ENCODE measurements at places on chromosomes 16 and 17.

- DNase-seq: no peak
These were observed 214.9 kb upstream of the MON1B start for GRCh38 chr16:76976101-76976500.

DNA sequence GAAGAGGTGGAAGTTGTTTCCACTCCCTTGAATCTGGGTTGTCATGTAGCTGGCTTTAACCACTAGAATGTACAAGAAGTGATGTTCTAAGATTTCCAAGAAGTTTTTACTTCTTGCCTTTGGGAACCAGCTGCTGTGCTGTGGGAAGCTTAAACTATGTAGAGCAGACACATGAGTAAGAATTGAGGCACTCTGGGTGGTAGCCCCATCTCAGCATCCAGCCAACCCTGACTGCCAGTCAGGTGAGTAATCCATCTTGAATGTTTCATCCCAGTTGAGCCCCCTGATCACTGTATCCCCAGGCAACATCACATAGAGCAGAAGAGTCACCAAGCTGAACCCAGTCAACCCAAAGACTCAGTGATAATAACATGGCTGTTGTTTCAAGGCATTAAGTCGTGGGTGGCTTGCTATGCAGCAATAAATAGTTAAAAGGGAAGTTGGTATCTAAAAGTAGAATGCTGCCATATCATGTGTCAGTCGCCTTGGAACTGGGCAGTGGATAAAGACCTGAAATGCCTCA is 62.8 kb upstream of the GPR139 start:
- no peak for DNase-seq

GRCh38 chr16:68548947-68549346 is 9.9 kb downstream of the ZFP90 start:
- DNase-seq: no peak

DNA sequence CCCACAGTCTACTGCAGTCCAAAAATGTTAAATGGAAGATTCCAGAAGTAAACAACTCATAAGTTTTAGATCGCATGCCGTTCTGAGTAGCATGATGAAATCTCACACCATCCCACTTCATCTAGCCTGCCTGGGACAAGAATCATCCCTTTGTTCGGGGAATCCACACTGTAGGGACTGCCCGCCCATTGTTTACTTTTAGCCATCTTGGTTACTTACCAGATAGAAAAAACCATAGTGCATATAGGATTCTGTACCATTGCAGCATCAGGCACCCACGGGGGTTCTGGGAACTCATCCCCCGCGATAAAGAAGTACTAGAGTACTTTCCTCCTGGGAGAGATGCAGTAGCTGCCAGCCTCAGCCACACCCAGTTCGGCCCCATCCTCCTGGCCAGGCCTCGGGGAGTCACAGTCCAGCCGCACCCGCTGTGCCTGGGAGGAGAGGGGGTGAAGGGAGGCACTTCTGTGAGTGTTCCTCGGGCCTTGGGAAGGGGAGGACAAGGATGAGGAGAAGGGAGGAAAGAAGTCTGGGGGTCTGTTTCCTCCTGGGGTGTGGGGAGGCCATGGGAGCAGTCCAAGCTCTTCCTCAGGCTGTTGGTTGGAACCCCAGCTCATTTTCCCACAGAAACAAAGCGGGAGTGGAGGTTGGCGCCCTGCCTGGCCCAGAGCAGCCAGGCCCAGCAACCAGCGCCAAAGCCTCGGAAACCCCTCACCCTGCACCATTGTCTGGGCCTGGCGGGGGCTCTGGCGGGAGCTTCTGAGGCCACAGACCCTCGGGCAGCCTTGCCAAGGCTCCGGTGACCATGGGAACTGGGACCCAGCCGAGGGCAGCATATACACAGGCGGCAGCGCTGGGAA is 8.9 kb downstream of the TRIM47 start:
- no peak for DNase-seq

DNA sequence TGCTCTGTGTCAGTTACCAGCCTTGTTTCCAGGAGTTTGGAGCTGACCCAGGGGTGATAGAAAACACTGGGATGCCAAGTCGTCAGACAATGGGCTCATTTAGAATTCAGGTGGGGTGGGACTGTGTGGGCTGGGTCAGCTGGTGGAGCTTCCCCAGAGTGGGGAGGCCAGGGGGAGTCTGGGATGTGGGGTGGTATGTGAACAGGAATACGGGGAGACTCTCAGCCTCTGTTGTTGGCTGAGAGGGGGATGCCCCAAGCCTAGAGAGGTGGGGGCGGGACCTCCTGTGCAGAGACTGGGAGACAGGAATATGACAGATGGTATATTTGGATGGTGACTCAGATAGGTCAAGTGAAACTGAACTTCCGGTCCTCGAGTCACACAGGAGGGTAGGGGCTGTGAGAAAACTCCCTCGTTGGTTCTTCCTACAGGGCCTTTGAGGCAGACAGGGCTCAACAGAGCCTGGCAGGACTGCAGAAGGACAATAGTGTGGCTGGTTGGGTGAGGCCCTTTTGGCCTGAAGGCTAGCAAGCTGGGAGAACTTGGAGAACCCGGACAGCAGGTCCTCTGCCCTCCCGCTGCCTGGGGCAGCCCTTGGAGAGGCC is 23.7 kb downstream of the CDH1 start:
- peak; percentile 71 for DNase-seq

DNA sequence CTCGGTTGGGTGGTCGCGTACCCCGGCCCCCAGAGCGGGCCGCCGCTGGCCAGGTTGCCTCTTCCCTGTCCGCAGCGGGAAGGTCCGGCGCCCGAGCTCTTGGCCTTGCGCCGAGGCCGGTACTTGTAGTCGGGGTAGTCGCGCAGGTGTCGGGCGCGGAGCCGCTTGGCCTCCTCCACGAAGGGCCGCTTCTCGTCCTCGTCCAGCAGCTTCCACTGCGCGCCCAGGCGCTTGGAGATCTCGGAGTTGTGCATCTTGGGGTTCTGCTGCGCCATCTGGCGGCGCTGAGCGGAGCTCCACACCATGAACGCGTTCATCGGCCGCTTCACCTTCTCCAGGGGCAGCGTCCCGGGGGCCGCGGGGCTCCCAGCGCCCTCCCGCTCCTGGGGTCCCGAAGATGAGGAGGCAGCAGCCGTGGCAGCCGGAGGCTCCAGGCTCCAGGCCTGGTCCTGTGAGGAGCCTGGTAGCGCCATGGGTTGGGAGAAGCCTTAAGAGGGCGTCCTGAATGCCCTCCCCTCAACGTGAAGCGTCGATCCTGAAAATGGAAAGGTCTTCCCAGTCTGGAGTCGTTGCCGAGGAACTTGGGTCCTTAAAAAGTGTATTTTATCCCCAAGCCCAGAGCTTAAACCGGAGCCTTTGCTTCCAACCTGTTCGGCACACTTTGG is 558 bp downstream of the SOX15 start:
- DNase-seq: peak; percentile 46

- no peak for DNase-seq
These were observed 10.9 kb upstream of the TMEM98 start for GRCh38 chr17:32917081-32917480.

DNA sequence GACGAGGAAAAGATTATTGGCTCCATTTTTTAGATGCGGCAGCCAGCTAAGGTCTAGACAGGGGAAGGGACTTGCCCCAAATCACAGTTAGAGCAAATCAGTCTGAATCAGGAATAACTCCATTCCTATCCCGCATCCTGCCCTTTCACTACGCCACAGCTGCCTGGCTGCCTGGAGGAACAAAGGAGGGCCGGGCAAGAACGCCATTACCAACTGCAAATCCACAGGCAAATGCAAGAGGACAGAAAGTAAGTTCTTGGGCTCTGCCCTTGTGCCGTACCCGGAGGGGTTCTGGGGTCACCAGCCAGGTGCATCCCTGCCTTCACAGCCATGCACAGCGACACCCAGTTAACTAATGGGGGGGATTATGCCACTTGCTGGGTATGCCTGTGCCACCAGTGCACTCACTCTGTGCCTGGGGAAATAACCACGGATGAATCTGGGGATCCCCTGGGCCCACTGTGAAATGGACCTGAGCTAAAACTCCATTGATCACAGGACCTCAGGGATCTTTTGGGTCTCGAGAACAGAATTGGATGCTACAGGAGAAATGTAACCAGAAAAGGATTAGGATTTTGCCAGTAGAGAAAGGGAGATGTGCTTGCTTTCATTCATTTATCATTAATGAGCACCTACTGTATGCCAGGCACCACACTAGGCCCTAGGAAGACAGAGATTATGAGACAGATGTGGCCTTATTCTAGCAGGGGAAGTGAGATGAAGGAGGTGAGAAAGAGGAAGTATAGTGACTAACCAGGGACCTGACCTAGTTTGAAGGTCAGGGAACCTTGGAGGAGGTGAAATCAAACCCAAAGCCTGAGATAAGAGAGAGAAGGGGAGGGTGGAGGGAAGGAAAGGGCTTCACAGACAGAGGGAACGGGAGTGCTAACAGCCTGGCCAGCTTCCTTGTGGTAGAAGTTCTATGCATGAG is 17.7 kb downstream of the BCL7C start:
- no peak for DNase-seq

DNA sequence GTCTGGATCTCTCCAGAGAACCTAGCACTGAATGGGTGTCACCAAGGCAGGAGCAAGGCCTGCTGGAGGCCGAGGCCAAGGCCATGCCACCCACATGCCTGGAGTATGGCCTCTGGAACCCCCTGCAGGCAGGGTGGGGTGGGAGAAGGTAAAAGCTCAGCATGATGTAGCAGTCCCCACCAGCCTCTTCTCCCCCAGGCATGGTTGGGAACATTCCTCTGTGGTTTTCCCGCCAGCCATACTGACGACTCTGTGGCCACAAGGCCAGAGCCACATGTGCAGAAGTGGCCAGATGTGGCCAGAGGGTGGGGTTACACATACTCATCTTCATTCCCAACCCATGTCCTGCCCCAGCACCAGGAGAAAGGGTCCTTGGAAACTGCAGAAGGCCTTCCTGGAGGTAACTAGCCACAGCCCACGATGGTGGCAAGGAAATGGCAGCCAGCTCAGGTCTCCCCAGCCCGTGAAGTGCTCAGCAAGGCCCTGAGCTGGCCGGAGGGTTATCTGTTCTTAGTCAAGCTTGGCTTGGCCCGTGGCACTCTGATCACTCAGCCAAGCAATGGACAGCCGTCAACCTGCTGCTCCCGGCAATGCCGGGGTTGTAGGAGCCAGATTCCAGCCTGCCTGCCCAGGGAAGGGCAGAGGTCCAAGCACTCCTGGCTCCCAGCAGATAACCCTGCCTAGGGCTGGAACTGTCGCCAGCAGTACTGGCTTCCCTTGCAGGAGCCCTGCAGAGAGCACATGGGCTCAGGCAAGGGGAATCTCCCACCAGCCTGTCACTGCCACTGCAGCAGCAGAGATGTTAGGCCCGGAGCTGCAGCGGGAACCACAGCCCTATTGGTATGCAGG is 26.1 kb downstream of the HDAC5 start:
- peak; percentile 22 for DNase-seq

GRCh38 chr16:26015776-26016175 is 324.0 kb downstream of the HS3ST4 start:
- no peak for DNase-seq

DNA sequence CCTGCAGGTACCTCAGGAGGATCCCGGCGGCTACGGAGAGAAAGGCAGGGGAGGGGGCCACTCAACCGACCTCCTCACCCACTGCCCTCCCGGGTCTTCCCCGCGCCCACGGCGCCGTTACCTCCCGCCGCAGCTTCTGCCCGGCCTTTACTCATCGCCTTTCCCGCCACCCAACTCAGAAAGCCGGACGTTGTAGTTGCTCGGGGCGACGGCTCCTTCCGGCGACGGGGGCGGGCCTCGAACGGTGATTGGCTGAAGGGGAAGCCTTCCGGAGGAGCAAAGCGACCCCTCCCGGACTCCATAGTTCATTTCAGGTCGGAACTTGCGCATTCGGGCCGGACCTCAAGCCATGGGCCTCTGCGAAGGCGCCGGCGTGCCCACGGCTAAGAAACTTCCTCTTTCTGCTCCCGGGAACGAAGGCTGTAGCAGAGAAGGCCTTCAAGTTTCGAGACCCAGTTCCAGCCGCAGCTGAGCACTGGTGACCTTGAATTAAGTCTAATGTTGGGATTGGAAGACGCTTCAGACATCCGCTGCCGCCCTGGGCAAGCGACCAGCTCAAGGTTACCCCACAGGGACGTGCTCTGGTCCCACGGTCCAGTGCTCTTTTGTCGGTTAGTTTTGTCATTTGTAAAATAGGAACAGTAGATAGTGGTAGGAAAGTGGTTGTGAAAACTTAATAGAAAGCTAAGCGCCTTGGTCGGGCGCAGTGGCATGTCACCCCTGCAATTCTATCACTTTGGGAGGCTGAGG is at the start of gene PSMC3IP:
Gene PSMC3IP, minus strand, starts transcription at position 198 of the 750 bp plus-strand sequence. Its CDS starts 43 bp downstream, at position 155.
- peak; percentile 91 for DNase-seq

DNA sequence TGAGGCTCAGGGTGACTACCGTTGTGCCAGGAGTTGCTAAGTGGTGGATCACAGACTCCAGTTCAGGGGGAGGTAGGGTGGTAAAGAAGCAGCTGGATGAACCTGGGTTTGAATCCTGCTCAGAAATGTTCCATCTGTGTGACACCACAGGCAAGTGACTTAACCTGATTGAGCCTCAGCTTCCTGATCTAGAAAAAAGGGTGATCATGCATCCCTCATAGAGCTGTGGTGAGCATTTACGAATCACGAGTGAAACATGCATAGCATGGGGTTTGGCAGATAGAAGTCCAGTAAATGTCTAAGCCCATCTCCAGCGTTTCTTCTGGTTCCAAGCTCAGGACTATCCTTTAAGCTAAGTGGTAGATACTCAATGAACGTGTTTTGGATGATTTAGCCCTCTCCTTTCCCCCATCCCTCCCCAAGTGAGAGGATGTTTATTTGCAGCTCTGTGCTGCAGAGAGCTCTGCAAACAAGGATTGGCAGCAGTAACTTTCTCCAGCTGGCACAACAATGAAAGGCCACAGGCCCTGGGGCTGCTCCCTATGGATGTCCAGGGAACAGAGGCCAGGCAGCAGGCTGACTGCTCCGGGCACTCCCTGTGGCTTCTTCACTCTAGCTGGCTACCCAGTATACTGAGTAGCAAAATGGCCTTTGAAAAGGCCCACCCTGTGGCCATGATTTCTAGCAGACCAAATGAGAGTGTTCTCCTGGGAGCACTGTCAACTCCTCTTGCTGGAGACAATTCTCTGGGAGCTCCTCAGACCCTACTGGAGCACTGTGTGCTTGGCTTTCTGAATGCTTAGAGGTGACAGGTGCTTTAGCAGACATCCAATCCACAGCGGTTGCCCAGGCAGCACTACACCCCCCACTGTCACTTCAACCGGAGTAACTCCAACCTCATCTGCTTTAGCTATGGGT is 21.3 kb downstream of the CA4 start:
- no peak for DNase-seq

DNA sequence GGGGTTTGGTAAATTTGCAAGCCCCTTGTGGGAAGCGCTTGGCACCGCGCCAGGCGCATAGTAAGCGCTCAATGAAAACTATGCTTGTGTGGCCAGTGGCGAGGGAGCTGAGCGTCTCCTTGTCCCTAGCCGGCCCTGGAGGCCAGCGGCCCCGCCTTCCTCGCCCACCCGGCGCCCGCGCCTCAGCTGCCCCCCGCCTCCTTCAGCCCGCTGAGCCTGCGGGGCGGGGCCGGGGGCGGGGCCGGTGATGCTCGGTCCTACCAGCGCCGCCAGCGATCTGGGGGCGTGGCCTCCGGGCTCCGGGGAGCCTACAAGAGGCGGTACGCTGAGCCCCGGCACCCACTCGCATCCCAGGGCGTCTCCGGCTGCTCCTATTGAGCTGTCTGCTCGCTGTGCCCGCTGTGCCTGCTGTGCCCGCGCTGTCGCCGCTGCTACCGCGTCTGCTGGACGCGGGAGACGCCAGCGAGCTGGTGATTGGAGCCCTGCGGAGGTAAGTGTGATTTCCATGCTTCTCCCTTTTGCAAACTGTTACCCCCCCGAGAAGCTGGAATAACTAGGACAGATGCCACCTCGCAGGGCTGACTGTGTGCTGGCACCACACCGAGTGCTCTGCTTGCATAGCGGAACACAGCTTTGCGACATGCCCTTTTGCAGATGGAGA is at the start of gene CRISPLD2:
Gene CRISPLD2, plus strand, starts transcription at position 342 of the 661 bp plus-strand sequence. CDS start 18,511 bp downstream, outside the sequence.
- DNase-seq: peak; percentile 83

GRCh38 chr17:6023036-6023831 is 46.9 kb upstream of the WSCD1 start:
- no peak for DNase-seq
